ENCODE measurements at places on chromosomes 12 and 14. TPM values are rescaled to one million over a fixed set of nuclear protein-coding genes. Genes with fewer than 3 reads are reported as not detected.

GRCh38 chr12:127583041-127583440, 683.9 kb upstream of the TMEM132C start:
- DNase-seq = no peak

GRCh38 chr14:31229638-31230572, 22.3 kb upstream of the HECTD1 start:
- DNase-seq = peak; percentile 98

DNA sequence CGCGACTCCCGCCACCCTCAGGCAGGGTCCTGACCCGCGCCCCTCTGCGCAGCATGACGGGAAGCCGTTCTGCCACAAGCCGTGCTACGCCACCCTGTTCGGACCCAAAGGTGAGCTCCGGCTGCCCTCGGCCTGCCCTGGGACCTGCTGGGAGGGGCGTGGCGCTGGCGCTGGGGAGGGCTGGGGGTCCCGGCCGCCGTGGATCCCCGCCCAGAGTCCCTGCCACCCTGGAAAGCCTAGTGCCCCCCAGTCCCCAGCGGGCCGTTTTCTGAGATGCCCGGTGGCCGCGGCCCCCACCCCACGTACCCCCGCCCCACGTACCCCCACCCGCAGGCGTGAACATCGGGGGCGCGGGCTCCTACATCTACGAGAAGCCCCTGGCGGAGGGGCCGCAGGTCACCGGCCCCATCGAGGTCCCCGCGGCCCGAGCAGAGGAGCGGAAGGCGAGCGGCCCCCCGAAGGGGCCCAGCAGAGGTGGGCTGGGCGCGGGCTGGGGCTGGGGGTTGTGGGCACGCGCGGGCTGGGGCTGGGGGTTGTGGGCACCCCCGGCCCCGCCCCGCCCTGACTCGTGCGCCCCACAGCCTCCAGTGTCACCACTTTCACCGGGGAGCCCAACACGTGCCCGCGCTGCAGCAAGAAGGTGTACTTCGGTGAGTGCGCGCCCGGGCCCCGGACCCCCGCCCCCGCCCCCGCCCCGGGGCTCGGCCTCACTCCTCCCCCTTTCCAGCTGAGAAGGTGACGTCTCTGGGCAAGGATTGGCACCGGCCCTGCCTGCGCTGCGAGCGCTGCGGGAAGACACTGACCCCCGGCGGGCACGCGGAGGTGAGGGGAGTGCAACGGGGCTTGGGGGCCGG, 4.0 kb downstream of the CRIP2 start:
- DNase-seq = no peak

Gene P2RX7
- polyA plus RNA-seq = 1.3 TPM

- no peak for DNase-seq
Observed at GRCh38 chr12:121794534-121795033, 1.1 kb upstream of the RHOF start.

GRCh38 chr12:79373896-79374499, 316.8 kb downstream of the PAWR start:
- no peak for DNase-seq

GRCh38 chr14:103613517-103613916, 15.5 kb upstream of the KLC1 start:
- DNase-seq = no peak

DNA sequence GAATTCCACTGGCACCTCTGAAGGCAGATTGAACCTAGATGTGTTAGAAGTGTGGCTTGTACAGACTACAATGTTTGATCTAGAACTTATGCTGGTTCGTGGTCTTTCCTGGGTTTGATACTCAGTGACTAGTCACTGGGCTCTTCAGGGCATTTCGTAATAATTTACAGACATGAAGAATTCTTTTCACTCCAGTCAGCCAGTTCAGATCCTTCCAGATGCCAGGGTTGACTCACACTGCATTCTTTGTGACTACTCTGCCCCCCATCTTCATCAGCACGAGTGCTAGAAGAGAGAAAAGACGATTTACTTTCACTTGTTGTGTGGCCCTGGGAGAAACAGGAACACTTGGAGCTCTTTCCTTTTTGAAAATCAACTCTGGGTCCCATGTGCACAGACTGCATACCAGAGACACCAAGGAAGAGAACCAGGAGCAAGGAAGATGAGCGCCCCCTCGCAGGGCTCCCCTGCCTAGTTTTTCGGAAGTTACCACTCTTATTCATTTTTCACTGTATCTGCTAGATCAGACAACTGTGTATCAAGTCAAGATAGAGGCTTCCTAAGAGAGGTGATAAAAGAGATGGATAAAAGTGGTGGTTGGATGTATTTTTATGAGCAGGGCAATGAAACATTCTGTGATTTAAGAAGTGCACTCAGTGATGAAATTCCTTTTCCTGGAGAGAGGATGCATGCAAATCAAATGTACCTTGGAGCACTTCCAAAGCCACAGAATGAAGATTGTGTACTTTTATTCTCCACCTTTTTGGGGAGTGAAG, 33.5 kb upstream of the EVL start:
- no peak for DNase-seq

Gene NFE2
- 2.1 TPM for polyA plus RNA-seq

DNA sequence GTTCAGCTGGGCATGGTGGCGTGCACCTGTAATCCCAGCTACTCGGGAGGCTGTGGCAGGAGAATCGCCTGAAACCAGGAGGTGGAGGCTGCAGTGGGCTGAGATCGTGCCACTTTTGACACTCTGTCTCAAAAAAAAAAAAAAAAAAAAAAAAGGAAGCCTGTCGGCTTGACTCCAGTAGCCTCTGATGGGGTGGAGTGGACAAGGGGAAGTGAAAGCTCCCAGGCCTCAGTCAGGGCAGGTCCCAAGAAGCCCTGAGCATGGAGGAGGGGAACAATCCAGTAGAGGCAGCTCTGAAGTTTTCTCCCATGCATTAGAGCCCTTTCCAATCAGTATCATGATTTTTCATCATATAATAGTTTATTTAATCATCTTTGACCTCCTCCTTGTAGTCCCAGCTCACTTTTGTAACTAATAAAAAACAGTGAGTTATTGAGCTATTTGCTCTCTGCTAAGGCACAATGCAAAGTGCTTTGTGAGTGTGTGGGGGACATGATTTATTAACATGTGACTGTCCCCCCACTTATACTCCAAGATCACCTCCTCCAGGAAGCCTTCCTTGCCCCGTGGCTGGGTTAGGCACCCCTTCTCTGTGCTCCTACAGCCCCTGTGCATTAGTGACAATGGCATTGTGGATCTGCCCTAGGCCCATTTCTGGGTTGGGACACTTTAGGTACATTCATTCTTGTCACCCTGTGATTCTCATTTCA, 4.7 kb upstream of the SSH1 start:
- no peak for DNase-seq

Gene SOCS4
- polyA plus RNA-seq = 12.0 TPM

Gene PLXNC1
- polyA plus RNA-seq = 20.3 TPM

DNA sequence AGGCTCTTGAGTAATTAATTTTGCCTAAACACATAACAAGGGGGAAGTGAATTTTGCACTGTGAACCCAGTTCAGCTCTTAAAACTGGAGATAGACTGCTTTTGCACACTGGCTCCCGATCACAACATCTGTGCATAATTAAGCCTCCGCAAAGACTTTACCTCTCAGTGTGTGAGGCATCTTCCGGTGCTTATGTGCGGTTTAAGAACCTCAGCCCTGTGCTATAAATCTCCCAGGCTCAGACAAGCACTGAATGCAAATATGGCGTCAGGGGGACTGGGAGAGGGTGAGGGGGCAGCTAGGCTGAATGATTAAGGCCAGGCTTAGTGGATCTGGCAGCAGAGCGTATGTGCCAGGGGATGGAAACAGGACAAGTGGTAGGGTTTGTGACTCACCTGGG, 103.3 kb downstream of the ADCK1 start:
- no peak for DNase-seq
